Putamen (tissue), 1 donor: ENCODE measurements at places on chromosomes 2 and 18.

GRCh38 chr2:27428978-27429541 is 629 bp downstream of the NRBP1 start:
- peak; percentile 70 for DNase-seq

- DNase-seq = no peak
These were observed 83.8 kb downstream of the PARD3B start for GRCh38 chr2:204628926-204629712.

- DNase-seq = no peak
These were observed 81.9 kb downstream of the TCF4 start for GRCh38 chr18:55506074-55506473.

- DNase-seq = no peak
These were observed 37.5 kb upstream of the MAPRE3 start for GRCh38 chr2:26932974-26933373.

DNA sequence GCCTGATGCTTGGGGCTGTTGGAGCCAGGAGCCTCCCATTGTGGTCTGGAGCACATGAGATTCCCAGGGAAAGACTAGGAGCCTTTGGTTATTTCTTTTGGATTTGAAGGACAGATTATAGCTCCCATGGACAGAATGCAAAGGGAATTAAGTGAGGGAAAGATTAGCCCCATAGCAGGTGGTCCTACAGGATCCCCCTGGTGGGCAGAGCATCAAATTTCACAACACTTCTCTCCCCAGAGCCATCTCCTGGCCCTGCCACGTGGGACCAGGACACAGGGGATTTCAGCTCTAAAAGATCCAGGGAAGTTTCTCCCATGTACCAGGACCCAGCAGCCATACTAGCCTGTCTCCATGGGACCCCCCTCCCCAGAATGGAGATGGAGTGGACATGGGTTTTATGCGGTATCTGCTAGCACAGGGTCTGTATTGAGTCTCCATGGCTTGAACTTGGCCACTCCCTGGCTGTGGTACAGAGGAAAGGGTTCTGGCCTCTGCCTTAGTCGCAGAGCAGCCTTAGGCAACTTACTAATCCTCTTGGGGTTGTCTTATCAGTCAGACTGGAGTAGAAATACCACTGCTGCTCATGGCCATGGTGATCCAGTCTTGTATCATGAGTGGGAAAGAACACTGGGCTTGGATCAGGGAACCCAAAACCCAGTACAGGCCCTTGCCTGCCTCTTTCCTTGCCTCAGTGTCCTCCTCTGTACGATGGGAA is 6.8 kb upstream of the PLB1 start:
- no peak for DNase-seq

DNA sequence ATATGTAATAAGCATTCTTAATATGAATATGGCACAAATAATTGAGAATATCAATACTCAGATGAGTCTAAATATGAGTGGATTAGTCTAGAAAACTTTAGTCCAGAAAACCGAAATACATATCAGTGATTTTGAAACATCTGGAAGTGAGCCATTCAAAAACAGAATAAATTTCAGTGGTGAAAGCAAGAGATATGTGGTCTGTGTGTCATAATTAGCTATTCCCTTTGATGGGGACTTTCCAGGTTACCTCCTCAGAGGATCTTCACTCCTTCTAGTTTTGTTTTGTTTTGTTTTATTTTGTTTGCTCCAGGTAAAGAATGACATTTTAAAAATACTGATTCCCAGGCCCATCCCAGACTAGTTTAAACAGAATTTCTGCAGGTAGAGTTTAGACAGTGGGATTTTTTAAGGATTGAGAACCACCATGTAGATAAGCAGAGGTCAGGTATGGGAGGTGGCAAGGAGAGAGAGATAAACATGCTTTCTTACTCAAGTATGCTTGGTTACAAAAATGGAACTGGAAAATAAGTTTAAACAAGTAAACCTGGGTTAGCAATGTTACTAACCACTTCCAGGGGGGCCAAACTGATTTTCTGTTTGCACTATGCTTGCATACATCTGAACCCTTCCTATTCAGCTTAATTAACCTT is 70.7 kb downstream of the NABP1 start:
- DNase-seq = no peak

- DNase-seq = no peak
These were observed 70.6 kb downstream of the EMILIN2 start for GRCh38 chr18:2917259-2918047.

GRCh38 chr2:154452906-154453493 is 245.5 kb upstream of the KCNJ3 start:
- no peak for DNase-seq

GRCh38 chr2:180872255-180872654 is 108.2 kb upstream of the UBE2E3 start:
- no peak for DNase-seq

GRCh38 chr18:27135504-27136207 is 49.5 kb downstream of the CHST9 start:
- no peak for DNase-seq

GRCh38 chr2:73947412-73948018 is 20.8 kb downstream of the DGUOK start:
- DNase-seq = no peak

- no peak for DNase-seq
These were observed 49.5 kb upstream of the SP3 start for GRCh38 chr2:174014699-174015070.

DNA sequence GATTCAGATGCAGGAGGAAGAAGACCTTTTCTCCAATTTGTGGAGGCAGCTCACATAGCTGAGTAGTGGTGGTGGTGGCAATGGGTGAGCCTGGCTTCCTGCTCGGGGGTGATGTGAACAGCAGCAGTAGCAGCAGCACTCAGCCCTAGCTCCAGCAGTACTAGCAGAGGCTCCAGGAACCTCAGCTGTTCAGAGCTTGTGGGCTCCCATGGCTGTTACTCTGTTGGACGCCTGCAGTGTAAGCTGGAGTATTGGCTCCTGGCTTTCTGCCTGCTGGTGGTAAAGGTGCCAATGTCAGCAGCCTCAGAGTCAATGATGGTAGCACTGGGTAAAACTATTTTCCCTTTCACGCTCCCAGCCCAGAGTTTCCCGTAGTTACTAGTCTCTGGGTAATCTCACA is 3.1 kb upstream of the SEH1L start:
- no peak for DNase-seq

- no peak for DNase-seq
These were observed 15.5 kb upstream of the KIF1A start for GRCh38 chr2:240835528-240835927.

GRCh38 chr2:187851955-187852561 is 297.8 kb upstream of the TFPI start:
- DNase-seq = no peak

DNA sequence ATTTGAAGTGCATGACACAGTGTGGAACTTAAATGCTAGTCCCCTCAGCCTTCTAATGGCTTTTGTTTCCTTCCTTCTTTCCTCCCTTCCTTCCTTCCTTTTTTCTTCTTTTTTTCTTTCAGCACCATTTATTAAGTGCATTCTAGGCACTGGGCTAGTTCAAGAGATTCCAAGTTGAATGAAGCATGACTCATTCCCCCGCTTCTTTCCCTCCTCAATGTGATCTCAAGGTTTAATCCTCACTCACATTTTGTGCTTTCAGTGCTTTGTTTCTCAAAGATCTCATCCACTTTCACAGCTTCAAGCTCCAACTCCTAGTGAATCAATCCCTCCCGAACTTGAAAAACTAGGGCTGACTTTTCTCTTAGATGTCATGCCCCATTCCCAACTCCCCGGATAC is 90.1 kb downstream of the LBH start:
- DNase-seq = peak; percentile 32

GRCh38 chr2:239169311-239170048 is 231.3 kb downstream of the HDAC4 start:
- DNase-seq = no peak

DNA sequence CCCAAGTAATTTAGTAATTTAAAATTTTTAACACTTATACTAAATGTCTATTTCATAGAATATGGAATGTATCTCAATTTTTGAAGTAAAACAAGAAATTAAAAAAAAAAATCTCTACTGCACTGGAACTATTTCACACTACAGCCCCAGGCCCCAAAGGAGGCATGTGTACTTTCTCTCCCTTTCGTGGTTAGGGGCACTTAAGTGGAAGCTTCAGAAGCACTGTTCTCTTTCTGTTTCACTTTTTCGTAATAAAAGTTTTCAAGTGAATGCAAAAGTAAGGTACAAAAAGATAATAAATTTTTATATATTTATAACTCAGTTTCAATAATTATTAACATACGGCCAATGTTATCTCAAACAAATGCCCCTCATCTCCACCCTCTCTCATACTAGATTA is 123.8 kb upstream of the STON1 start:
- no peak for DNase-seq

- no peak for DNase-seq
These were observed 5.8 kb upstream of the CNDP1 start for GRCh38 chr18:74528478-74528877.

DNA sequence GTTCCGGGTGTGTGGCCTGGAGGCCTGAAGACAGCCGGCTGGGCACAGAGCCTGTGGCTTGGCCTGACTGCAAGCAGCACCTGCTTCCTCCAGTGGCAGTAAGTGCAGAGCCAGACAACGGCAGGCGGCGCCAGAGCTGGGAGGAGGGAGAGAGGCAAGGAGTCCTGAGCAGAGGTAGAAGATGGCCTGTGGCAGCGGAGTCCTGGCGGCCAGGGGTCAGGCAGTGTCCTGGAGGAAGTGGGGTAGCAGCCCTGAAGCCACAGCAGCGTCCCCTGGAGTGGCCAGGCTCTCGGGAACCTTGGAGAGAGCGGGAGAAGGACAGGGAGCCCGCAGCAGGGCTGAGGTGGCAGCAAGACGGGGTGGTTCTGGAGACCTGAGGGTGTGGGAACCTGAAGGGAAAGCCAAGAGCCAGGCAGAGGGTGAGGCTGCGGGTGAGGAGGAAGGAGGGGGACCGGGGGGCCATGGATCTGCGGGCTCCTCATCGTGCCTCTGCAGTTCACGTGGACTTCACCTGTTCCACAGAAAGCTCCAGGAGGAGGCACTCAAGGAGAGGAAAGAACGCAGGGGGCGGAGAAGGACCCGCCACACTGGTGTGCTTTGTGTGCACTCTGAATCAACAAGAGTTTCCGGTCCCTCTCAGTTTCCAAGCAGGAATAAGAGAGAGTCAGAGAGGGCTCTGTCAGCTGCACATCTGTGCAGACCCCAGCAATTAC is 85.9 kb downstream of the USP40 start:
- DNase-seq = no peak

GRCh38 chr2:238464389-238464788 is 37.7 kb downstream of the ASB1 start:
- no peak for DNase-seq

GRCh38 chr2:109133746-109134145 is 4.7 kb downstream of the SH3RF3 start:
- DNase-seq = no peak

DNA sequence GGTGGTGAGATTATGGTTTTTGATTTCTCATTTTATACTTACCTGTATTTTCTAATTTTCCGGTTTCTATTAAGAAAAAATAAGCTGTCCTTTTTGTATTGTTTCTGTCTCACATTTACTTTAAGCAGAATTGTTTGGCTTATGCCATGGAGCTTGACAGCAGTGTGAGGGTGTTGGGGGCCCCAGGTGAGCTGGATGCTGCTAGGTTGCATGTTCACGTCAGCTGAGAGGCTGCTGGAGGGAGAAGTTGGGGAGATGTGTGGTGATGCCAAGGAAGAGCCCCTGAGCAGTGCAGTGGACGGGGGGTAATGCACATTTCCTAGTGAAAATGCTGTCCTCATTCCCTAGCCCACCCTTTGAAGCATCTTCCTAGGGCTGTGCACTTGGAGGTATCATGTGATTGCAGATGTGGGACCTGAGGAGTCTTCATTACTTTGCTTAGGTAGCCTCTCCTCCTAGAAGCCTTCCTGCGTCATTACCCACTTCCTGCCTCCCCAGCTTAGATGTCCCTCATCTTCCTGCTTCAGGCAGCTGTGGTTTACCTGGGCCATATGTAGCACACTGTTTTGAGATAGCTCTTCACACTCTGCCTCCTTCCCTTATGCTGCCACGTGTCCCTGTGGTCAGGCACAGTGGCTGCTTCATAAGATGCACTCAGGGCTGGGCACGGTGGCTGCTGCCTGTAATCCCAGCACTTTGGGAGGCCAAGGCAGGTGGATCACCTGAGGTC is 16.2 kb downstream of the ATG16L1 start:
- DNase-seq = no peak

- DNase-seq = no peak
These were observed 46.4 kb upstream of the REEP1 start for GRCh38 chr2:86383844-86384243.

- DNase-seq = no peak
These were observed 46.2 kb upstream of the MGAT5 start for GRCh38 chr2:134207589-134208209.

DNA sequence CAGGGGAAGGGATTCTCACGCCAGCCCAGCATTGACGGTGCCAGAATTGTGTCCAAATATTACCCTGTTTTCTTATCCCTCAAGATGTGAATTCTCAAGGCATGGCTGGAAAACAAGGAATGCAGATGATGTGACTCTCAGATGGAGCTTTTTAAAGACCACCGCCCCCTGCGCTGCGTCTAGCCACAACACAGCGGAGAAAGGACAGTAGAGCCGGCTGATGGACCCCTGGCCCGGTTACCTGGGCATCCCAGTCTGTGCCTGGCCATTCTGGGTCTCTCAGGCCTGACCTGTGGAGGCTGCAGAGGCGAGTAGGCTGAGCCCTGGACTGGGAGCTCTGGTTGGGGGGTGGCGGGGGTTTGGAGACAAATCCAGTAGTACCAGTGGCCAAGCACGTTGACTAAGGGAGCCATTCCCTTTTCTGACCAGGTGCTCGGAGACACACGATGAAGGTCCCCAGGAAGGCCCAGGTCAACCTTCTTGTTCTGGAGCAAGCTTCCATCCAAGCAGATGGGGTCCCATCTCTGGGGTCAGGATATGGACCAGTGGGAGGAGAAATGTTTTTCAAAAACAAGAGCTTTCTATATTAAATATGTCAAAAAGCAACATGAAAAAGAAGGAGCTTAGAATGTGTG is 5.3 kb downstream of the CAPN13 start:
- no peak for DNase-seq

GRCh38 chr2:124112966-124113365 is 87.9 kb downstream of the CNTNAP5 start:
- DNase-seq = no peak

DNA sequence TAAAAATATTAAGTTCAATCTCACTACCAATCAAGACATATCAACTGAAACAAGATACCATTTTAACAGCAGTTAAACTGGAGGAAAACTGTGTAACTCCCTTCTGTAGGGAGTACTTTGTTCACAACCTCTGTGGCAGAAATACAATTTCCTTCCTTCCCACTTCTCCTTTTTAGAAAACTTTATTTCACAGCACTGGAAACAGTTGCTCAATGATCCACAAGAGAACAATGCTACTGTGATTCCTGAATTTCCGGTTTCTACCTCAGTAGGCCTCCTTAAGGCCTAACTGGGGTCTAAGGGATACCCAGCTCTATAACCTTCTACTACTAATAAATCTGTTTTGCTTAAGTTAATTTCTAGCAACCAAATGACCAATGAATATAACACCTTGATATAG is 14.1 kb downstream of the TLK1 start:
- DNase-seq = no peak

GRCh38 chr2:75162897-75163296 is 36.4 kb downstream of the TACR1 start:
- no peak for DNase-seq

DNA sequence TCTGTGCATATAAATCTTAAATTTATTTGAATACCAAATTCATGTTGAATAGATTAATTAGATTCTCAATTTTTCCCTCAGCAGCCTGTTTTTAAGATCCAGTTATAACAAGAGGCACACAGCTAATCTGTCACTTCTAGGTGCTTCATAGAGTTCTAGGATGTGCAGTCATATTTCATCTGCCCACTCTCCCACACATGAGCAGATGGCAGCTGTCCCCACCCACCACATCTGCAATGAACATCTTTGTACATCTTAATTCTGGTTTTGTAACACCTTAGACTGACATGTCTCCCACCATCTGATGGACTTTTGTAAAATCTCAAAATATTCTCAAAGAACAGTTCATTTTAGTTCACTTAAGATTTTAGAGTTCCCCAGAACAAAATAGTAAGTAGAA is 250.8 kb upstream of the ST6GAL2 start:
- peak; percentile 29 for DNase-seq
